T-cell (primary cell): ENCODE measurements at places on chromosomes 1 and 21.

DNA sequence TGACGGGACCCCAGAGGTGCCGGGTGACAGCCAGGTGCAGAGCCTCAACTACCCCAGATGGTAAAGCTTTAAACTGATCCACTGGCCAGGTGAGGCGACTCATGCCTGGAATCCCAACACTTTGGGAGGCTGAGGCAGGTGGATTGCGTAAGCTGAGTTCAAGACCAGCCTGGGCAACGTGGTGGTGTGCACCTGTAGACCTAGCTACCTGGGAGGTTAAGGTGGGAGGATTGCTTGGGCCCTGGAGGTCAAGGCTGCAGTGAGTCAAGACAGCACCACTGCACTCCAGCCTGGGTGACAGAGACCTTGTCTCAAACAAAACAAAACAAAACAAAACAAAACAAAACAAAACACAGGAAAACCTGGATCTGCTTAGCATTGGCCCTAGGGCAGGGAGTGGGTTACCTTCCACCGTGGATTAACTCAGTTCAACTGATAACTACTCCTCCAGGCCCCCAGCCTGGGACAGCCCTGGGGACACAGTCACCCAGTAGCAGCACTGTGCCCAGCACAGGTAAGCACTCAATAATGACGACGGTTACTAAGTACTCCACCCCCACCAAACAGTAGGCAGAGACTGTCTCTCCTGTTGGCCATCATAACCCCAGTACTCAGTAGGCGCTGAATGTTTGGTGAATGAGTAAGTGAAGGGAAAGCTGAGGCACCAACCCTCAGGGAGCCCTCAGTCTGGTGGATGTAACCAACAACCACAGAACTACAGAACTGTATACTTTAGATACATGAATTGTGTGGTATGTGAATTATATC lies 21.6 kb downstream of the SLC66A1 start:
- H3K36me3 ChIP-seq, result peaks cover 4% of the 10 kb centered on the region
- H3K4me1 ChIP-seq, result no peaks in the 10 kb centered on the region
- H3K27ac ChIP-seq, result no peak overlapping the region
- no peak for DNase-seq
- no peak overlapping the region for H3K4me3 ChIP-seq
- H3K27me3 ChIP-seq, result no peaks in the 10 kb centered on the region

DNA sequence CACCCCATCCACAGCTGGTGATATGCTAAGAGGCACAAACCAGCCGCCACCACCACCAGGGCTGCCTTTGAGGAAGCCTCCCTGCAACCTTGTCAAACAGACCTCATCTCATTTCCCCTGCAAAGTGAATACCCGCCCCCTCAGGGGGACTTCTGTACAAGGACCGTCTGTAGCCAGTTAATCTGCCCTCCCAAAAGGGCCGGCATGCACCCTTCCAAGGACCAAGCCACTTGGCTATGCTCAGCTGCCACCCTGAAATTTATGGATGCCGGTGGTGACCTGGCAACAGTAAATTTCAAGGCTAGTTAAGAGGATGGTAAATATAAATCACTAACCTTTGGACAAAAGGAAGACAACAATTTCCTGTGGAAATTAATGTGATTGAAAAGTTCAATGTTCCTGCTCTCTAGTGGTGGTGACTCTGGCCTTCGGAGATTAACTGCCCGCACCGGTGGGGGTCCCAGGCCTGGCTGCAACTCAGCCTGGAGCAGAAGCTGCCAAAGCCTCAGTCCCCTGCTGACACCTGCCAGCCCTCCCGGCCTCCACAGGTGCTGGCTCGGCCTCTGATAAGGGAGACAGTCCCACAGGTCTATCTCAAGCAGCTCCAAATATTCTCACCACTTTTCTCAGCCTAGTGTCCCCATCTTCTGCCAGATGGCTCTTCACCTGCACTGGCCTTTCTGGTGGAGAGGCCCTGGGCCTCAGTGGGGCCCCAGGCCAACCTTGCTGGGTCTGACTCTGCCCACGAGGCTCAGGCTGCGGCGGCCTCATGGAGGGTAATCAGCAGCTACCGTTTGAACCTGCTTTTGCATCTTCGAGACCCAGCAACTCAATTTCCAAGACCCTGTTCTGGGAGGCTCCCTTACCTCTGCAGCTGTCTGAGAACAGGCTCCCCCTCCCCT lies 12.2 kb downstream of the TMEM53 start:
- H3K4me3 ChIP-seq, result no peak overlapping the region
- no peak for DNase-seq

DNA sequence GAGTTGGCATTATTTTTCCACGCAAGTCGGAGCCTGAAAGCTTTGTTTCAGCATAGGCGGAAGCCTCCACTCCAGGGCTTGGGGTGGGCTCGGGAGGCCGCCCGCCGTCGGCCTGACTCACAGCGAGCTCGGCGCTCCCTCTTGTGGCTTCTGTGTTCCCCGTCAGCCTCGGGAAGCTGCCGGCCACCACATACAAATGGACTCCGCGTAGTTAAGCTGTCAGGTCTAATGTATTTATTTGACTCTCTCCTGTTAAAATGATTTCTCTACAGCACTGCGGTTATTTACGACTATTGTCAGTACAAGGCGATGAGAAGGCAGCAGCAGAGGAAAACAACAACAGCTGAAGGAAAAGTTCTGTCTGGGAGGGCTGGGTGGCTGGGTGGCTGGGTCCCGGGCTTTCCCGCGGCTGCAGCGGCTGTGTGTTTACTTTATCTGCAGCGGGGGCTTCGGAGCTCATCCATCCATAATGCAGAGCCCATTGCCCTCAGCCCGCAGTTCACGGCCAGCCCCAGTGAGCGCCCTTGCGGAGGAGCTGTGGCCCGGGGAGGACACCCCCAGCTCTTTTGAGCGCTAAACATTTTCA lies 375.7 kb upstream of the CAMK1G start:
- H3K36me3 ChIP-seq, result no peaks in the 10 kb centered on the region
- H3K4me1 ChIP-seq, result no peaks in the 10 kb centered on the region
- H3K27ac ChIP-seq, result no peak overlapping the region

DNA sequence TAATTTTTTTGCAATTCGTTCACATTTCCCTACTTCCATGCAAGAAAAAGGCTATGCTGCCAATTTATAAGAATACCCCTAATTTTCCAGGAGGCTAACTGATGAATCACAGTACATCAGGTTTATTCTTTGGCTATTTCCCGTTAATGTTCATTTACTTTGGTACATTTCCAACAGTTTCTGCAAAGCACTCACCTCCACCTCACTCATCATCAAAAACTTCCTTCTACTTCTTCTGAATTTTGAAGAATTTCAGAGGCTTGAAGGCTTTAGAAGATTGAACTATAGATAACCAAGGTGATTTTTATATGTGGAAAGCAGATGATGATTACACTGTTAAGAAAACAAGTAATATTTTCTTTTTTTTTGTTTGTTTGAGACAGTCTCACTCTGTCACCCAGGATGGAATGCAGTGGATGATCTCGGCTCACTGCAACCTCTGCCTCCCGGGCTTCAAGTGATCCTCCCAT lies 60.5 kb upstream of the HP1BP3 start:
- H3K36me3 ChIP-seq, result peaks cover 5% of the 10 kb centered on the region
- H3K4me1 ChIP-seq, result no peaks in the 10 kb centered on the region
- H3K27me3 ChIP-seq, result no peaks in the 10 kb centered on the region
- no peak for DNase-seq

- peaks cover 5% of the 10 kb centered on the region for H3K4me1 ChIP-seq
- no peak for DNase-seq
- no peak overlapping the region for H3K27ac ChIP-seq
- no peak overlapping the region for H3K4me3 ChIP-seq
- H3K27me3 ChIP-seq, result peaks cover 11% of the 10 kb centered on the region
Measured at GRCh38 chr1:44515416-44515815, 110.4 kb downstream of the RNF220 start.

DNA sequence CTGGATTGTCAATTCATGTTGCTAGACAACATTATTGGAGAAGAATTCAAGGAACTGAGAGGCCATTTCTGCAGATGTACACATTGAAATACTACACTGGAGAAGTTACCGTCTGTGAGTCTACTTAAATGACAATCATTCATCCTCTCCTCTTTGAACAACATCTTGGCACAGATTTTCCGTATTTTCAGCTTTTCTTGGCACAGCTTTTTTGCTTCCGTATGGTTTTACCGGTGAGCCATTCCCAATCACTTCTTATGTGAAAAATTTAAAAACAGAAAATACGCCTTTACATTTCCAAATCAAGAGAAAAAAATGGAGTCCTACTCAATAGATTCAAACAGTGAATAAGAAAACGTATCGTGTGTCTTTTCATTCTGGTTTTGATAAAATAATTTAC lies 1493.7 kb downstream of the AMY1C start:
- no peak for DNase-seq
- H3K36me3 ChIP-seq, result no peaks in the 10 kb centered on the region
- H3K4me1 ChIP-seq, result no peaks in the 10 kb centered on the region
- H3K27me3 ChIP-seq, result no peaks in the 10 kb centered on the region
- no peak overlapping the region for H3K4me3 ChIP-seq

GRCh38 chr1:169487133-169487532 lies 1.4 kb upstream of the SLC19A2 start:
- no peaks in the 10 kb centered on the region for H3K36me3 ChIP-seq
- no peak overlapping the region for H3K27ac ChIP-seq
- no peaks in the 10 kb centered on the region for H3K27me3 ChIP-seq
- H3K4me3 ChIP-seq, result no peak overlapping the region
- peaks cover 7% of the 10 kb centered on the region for H3K4me1 ChIP-seq

- peaks cover 11% of the 10 kb centered on the region for H3K27me3 ChIP-seq
- no peaks in the 10 kb centered on the region for H3K4me1 ChIP-seq
- no peak overlapping the region for H3K27ac ChIP-seq
- no peaks in the 10 kb centered on the region for H3K36me3 ChIP-seq
- no peak for DNase-seq
Measured at GRCh38 chr1:53637511-53638359, 101.2 kb downstream of the GLIS1 start.

DNA sequence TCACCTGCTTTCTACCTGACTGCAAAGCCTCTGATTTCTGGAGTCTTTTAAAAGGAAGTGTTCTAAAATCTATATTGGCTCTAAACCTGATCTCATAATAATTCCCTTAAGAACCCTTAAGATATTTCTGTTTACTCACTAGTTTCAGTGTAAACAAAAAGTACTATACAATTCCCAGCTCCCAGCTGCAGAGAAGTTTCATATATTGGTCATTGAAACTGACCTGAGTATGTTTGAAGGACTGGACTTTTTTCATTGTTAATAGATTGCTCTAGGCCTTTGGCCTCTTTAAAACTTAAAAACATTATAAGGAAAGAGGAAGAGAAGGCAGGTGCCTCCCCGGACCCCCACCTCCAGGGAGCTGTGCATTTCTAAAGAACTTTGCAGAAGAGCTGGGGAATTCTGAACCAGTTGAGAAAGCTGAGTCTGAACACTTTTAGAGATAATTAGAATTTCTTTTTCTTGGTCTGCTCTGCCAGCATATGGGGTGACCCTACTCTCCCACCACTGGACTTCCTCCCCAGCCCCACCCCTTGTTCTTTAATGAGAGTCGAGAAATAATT lies 23.7 kb downstream of the CLIC6 start:
- no peak for DNase-seq
- H3K36me3 ChIP-seq, result no peaks in the 10 kb centered on the region
- H3K27me3 ChIP-seq, result no peaks in the 10 kb centered on the region
- H3K4me3 ChIP-seq, result no peak overlapping the region
- H3K27ac ChIP-seq, result no peak overlapping the region

DNA sequence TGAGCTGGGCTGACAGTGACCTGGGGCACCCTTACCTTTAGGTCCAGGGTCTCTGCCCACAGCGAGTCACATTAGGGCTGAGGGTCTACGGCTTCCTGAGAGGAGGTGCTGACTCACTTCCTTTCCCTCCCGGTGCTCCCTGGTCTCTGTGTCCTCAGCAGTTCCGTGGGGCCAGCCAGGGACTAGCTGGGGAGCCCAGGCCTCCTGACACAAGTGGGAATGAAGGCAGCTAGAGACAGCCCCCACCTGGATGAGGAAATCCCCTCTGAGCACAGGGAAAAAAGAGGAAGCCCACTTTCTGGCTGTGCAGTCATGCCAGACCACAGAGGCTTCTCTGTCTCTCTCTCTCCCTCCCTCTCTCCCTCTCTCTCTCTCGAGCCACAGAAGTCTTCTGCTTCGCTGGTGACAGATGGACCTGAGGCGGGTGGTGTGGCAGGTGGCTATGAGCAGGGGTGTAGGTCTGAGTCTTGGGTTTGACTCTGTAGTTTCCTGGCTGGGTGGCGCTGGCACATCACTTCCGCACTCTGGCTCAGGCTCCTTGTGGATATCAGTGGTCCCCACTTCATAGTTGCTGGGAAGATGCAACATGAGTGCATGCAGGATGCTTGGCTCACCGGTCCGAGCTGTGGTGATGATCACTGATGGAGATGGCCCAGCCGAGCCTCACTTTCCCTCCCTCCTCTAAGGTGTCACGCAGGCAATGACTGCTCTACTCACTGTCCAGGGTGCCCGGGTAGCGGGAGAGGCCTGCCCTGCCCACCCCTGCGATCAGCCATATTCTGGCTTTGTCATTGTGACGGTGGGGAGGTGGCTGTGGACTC lies 3.5 kb downstream of the SLC66A1 start:
- no peak overlapping the region for H3K4me3 ChIP-seq
- H3K27me3 ChIP-seq, result no peaks in the 10 kb centered on the region
- peaks cover 33% of the 10 kb centered on the region for H3K4me1 ChIP-seq

- DNase-seq, result no peak
- peaks cover 26% of the 10 kb centered on the region for H3K4me1 ChIP-seq
- H3K27me3 ChIP-seq, result no peaks in the 10 kb centered on the region
- no peak overlapping the region for H3K4me3 ChIP-seq
- no peaks in the 10 kb centered on the region for H3K36me3 ChIP-seq
Measured at GRCh38 chr1:181014477-181015250, 8.0 kb downstream of the STX6 start.

DNA sequence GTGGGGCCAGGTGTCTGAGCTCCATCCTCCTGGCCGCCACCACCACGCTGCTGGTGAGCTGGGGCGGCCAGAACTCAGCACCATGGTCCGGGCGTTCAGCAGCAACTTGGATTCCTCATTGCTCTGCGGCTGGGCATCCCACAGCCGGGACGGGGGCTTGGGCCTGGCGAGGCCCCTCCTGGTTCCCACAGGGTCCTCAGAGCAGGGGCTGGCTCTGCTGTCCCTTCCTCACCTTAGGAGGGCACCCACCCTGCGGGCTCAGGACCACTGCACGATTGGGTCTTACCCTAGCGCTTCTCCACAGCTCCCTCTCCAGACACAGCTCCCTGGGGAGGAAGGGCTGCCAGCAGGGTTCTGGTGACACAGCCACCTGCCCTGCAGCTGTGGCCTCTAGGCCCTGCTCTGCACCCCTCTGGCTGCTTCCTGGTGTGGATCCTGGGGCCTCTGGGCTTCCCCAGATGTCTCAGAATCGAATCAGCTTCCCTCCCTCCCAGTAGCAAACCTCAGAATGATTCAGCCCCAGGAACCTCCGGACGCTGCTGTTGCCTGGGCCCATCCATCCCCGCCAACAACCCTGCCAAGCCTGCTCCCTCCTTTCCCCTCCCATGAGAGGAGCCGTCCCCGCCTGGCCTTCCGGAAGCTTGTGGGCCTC lies 25.0 kb downstream of the CRYAA start:
- H3K4me3 ChIP-seq, result no peak overlapping the region
- H3K36me3 ChIP-seq, result no peaks in the 10 kb centered on the region
- DNase-seq, result no peak
- no peaks in the 10 kb centered on the region for H3K4me1 ChIP-seq

GRCh38 chr1:167416506-167416905 lies 101.8 kb downstream of the CD247 start:
- no peaks in the 10 kb centered on the region for H3K27me3 ChIP-seq
- DNase-seq, result no peak
- no peak overlapping the region for H3K4me3 ChIP-seq
- H3K36me3 ChIP-seq, result peaks cover 16% of the 10 kb centered on the region
- H3K4me1 ChIP-seq, result no peaks in the 10 kb centered on the region
